Airway epithelial cell (primary cell): ENCODE measurements at places on chromosomes 7 and 10. TPM values are rescaled to one million over a fixed set of nuclear protein-coding genes. Genes with fewer than 3 reads are reported as not detected.

TCAF2 gene
- 4.7 and 6.6 TPM in 2 replicates for total RNA-seq

FOXP2 gene
- total RNA-seq, result 0.14 and 0.46 TPM in 2 replicates

CLDN4 gene
- total RNA-seq, result 126 and 137 TPM in 2 replicates

TMEM176A gene
- not detected in 2 replicates for total RNA-seq

ARHGEF35 gene
- total RNA-seq, result 4.0 and 7.8 TPM in 2 replicates

LRIT1 gene
- not detected in 2 replicates for total RNA-seq

NUDT13 gene
- total RNA-seq, result 0.14 and 0.85 TPM in 2 replicates

GALNT17 gene
- not detected in 2 replicates for total RNA-seq

OPN1SW gene
- total RNA-seq, result not detected in 2 replicates

CYP3A7 gene
- not detected in 2 replicates for total RNA-seq

HOGA1 gene
- 0.49 TPM in 1 of 2 replicates, not detected in the other for total RNA-seq

PHTF2 gene
- 11.4 and 17.7 TPM in 2 replicates for total RNA-seq

UCN3 gene
- total RNA-seq, result not detected in 2 replicates

PNLIPRP1 gene
- total RNA-seq, result not detected in 2 replicates

DMBT1 gene
- total RNA-seq, result 0.07 TPM in 1 of 2 replicates, not detected in the other

C10orf62 gene
- total RNA-seq, result not detected in 2 replicates

CYP26A1 gene
- not detected in 2 replicates for total RNA-seq

TMEM130 gene
- not detected in 2 replicates for total RNA-seq

SH3PXD2A gene
- 17.2 and 26.1 TPM in 2 replicates for total RNA-seq

LIPM gene
- 0.14 TPM in 1 of 2 replicates, not detected in the other for total RNA-seq

MBLAC1 gene
- 2.1 and 2.6 TPM in 2 replicates for total RNA-seq

STK31 gene
- not detected in 2 replicates for total RNA-seq

PNLIPRP2 gene
- total RNA-seq, result not detected in 2 replicates

KCNH2 gene
- total RNA-seq, result 0.07 TPM in 1 of 2 replicates, not detected in the other

ASAH2 gene
- 0.63 and 5.0 TPM in 2 replicates for total RNA-seq

PARD3 gene
- 29.0 and 44.2 TPM in 2 replicates for total RNA-seq

PNLIPRP3 gene
- total RNA-seq, result 12.0 and 13.5 TPM in 2 replicates

PDZD8 gene
- total RNA-seq, result 14.4 and 23.8 TPM in 2 replicates

COBL gene
- total RNA-seq, result 2.0 and 3.0 TPM in 2 replicates

SPDYE2B gene
- not detected in 2 replicates for total RNA-seq

MOGAT3 gene
- total RNA-seq, result not detected in 2 replicates

CNPY1 gene
- total RNA-seq, result not detected in 2 replicates
